ENCODE measurements at places on chromosomes 2 and 18. TPM values are rescaled to one million over a fixed set of nuclear protein-coding genes. Genes with fewer than 3 reads are reported as not detected.

FABP1 gene
- not detected for polyA plus RNA-seq

GRCh38 chr18:48446582-48447225 is 37.5 kb upstream of the ZBTB7C start:
- H3K36me3 ChIP-seq, result no peaks in the 10 kb centered on the region
- H3K4me3 ChIP-seq, result no peak overlapping the region
- peak; percentile 88 for DNase-seq
- peaks cover 16% of the 10 kb centered on the region for H3K27me3 ChIP-seq

- no peak overlapping the region for H3K27ac ChIP-seq
- no peaks in the 10 kb centered on the region for H3K36me3 ChIP-seq
- H3K27me3 ChIP-seq, result no peaks in the 10 kb centered on the region
Measured at GRCh38 chr2:102677244-102678215, 58.2 kb downstream of the SLC9A2 start.

DNA sequence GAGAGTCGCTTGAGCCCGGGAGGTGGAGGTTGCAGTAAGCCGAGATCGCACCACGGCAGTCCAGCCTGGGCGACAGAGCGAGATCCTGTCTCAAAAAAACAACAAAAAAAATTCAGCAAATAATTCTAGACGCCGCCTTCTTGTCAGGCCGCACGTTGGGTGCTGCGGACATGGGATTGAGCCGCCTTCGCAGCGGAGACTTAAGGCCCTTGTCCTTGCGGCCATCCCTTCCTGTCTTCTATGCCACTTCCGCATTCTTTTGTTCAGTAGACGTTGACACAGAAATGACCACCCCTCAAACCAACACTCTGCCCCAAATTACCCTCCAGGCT is 15.8 kb downstream of the PTPN18 start:
- peaks cover 24% of the 10 kb centered on the region for H3K36me3 ChIP-seq
- peak overlapping the region; percentile 81 for H3K4me3 ChIP-seq
- peak overlapping the region; percentile 72 for H3K27ac ChIP-seq
- H3K27me3 ChIP-seq, result no peaks in the 10 kb centered on the region
- peaks cover 24% of the 10 kb centered on the region for H3K4me1 ChIP-seq
- no peak for DNase-seq

- H3K4me3 ChIP-seq, result no peak overlapping the region
- peaks cover 10% of the 10 kb centered on the region for H3K36me3 ChIP-seq
- H3K27me3 ChIP-seq, result peaks cover 16% of the 10 kb centered on the region
- H3K4me1 ChIP-seq, result peaks cover 7% of the 10 kb centered on the region
Measured at GRCh38 chr2:69945441-69945840, 16.0 kb downstream of the ASPRV1 start.

ZNF407 gene
- 6.4 TPM for polyA plus RNA-seq
